ENCODE measurements at places on chromosomes 3 and 15. TPM values are rescaled to one million over a fixed set of nuclear protein-coding genes. Genes with fewer than 3 reads are reported as not detected.
A peak's percentile ranks its signal among the peaks of the same experiment; 100 is the strongest.

CHRM5 gene
- not detected for total RNA-seq

GCSAM gene
- total RNA-seq: 0.25 TPM

DNA sequence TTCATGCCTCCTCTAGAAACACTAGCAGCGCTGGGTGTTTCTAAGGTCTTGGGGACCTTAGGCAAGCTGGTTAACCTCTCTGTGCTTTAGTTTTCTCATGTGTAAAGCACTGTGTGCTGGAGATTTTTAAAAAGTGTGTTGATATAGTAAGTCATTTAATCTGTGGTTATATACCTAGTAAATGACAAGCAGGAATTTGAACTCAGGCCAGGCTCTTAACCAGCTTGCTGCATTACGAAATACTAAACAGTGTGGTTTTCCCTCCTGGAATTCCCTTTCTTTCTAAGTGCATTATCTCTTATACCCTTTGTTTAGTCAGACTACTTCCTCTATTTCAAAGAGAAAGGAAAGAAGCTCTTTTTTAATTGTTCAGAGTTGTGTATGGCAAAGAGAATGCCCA, 26.5 kb downstream of the NEO1 start:
- DNase-seq: no peak

GRCh38 chr3:164375538-164375937, 702.8 kb downstream of the SI start:
- no peak for DNase-seq

SPTBN5 gene
- 2.7 TPM for total RNA-seq

IL17RE gene
- total RNA-seq: 0.58 TPM

GOLGA6L1 gene
- not detected for total RNA-seq

GRCh38 chr3:33659856-33660434, 58.1 kb downstream of the CLASP2 start:
- DNase-seq: no peak

- no peak for DNase-seq
Measured at GRCh38 chr15:67822537-67823313, 2.6 kb upstream of the SKOR1 start.

CAMP gene
- total RNA-seq: not detected

- DNase-seq: no peak
Measured at GRCh38 chr3:143182866-143183664, 63.5 kb downstream of the CHST2 start.

DNA sequence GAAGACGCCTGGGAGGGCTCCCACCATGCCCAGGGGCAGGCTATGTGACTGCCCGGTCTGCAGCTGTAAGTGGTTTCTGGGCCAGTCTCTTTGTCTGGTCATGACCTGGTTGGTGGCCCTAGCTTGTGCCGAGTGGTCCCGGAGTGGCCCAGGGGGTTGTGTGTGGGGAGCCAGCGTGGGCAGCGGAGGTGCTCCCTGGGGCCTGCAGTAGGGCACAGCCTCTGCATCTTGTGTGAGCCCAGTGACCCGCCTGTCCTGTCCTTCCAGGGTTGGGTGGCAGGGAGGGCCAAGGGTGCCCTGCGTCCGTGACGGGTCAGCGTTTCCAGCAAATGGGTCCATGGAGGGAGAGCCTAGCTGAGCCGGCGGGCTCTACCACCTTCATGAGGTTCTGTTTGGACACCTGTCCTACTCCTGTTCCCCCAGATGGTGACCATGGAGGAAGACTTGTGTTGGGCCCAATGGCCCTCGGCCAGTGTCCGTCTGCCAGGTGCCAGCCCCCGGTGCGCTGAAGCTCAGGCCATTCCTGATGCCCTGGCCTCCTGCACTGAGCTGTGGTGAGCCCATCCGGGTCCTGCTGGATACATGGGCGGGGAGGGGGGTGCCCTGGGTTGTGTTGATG, 215.4 kb downstream of the SNRPN start:
- DNase-seq: peak; percentile 8

DNA sequence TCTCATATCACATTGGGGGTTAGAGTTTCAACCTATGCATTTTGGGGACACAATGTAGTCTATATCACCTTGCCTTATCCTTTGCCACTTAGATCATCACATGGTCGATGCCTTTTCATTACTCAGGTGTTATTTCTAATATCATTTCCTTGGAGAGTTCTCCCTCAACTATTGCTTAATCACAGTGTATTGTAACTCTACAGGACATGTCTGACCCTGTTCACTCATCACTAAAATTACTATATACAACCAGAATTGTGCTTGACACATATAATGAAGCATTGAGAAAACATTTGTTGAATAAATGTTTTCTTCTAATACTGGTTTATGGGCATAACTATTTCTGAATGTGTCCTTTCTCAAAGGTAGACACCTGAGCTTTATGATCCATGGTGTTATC, 207.4 kb downstream of the EPHA6 start:
- DNase-seq: no peak

- no peak for DNase-seq
Measured at GRCh38 chr3:187808527-187808895, 63.2 kb upstream of the BCL6 start.

GRCh38 chr3:4501437-4501836, 8.3 kb downstream of the ITPR1 start:
- DNase-seq: no peak

EFCAB12 gene
- not detected for total RNA-seq

DNA sequence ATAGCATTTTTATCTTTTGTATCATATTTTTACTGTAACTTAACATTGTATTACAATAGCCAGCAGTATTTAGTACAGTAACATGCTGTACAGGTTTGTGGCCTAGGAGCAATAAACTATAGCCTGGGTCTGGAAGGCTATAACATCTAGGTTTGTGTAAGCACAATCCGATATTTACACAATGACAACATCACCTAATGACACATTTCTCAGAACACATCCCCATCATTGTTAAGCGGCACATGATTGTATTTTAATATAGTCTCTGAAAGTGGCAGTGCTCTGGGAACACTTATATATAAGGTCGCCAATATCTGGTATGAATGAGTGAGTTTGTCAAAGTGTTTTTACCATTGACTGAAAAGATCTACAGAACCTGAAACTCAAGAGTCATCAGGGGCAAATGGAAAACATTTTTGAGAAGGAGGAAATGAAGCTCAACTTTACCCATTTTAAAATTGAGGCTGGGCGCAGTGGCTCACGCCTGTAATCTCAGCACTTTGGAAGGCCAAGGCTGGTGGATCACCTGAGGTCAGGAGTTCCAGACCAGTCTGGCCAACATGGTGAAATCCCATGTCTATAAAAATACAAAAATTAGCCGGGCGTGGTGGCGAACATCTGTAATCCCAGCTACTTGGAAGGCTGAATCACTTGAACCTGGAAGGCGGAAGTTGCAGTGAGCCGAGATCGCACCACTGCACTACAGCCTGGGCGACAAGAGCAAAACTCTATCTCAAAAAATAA, 38.8 kb upstream of the TNFSF10 start:
- DNase-seq: no peak

GRCh38 chr3:46825450-46825849, 37.8 kb downstream of the MYL3 start:
- no peak for DNase-seq

GRCh38 chr15:63453186-63453905, 51.0 kb upstream of the USP3 start:
- DNase-seq: no peak

DNA sequence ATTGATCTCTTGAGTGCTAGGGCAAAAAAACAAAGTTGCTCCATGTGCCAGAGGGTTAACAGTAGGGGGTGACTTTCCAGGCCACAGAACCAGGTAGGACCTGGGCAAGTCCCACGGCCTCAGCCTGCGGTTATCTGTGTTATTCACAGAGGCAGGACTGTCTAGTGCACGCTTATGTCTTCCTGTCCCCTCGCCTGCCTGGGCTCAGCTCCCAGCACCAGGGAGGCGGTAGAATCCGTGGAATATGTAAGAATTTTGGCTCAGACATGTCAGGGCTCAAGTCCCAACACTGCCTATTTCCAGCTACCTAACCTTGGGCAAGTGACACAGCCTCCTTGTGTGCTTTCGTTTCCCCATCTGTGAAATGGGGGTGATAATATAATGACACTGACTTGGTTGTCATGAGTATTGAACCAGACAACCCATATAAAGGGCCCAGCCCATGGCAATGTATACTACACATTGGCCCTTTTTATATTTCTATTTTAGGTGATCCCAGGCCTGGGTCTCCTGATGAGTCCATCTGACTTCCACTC, 44.3 kb upstream of the FLNB start:
- DNase-seq: no peak

DNA sequence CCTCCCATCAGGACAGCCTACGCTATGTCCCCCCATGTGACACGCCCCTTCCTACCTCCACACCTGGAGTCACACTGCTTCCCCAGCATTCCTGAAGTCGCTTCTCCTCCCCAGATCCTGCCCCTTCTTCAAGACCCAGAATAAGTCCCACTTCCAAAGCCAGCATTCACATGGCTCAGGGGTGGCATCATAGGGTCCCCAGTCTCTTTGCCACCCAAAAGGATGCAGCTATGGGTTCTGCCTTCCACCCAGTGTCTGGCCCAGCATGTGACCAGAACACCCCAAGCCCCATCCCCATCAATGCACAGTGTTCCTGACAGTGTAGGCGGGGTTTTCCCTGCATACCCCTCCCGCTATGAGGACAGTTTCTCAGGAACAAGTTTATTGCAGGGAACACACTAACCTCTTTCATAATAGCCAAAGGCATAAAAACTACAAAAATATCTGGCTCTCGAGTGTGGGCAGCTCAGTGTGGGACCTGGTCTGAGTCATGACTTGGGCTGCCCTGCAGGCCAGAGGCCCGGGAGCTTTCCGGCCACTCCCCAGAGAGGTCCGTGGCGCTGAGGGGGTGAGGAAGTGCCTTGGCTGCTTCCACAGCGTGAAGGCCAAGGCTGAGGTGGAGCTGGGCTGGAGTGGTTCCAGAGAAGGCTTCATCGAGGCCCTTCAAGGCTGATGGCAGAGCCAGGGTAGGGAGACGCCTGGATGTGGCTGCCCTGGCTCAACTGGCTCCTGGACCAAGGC, 5.8 kb downstream of the ISLR start:
- peak; percentile 78 for DNase-seq

DNA sequence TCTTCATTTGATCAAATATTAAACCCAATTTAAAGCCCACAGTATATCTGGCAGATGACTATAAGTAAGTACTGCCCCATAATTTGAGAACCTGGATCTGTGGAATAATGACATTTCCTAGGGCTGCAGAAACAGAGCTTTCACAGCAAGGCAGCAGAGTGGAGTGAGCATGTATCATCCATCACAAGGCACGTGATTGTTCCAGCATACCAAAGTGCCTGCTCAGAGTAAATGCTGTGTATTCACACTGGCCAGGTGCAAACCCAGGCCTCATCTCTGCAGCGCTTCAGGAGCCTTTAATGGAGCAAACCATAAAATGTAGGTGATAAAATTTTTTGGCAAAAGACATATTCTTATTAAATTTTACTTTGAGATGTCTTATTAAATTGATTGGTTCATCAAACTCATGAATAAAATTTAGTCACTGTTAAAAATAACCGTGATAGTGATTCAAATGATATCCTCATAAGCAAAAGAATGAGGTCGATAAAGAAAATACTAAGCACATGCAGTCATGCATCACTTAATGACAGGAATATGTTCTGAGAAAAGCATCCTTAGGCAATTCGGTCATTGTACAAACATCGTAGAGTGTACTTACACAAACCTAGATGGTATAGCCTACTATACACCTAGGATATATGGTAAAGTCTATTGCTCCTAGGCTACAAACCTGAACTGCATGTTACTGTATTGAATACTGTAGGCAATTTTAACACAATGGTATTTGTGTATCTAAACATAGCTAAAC, 99.3 kb upstream of the SLC24A5 start:
- DNase-seq: no peak

DNA sequence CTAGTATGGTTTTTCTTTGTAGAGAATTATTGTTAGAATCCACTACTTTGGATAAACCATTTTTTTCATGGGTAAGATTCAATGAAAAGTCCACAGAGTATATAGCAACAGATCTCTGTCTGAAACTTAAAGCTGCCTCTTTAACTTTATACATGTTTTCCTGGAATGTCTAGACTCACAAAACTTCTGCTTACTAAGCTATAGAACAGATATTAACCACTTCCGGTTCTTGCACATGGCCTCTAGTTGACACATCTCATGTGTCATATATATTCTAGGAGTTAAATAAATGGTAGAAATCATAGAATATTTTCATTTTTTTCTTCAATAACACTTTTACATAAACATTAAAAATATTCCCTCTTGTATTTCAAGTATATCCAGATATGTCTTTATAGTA, 1693.9 kb downstream of the SI start:
- DNase-seq: no peak

- DNase-seq: peak; percentile 69
Measured at GRCh38 chr3:122977746-122978466, 49.7 kb downstream of the SEMA5B start.

DNA sequence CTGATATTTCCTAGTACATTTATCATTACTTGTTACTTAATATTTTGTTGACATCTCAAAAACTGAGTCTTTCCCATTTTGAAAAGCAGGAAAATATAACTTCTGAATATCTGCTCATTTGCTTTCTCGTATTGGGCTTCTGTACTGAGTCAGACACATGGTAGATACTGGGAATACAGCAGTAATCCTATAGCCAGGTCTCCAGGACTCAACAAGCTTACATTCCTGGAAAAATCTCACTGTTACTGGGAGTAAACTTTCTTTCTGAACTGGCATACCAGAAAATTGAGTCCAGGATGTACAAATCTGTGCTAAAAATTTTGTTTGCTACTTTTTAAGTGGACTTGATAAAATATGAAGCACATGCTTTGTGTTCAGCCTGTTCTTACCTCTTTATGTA, 240.4 kb downstream of the RBMS3 start:
- no peak for DNase-seq

GRCh38 chr15:92005154-92005553, 151.6 kb downstream of the SLCO3A1 start:
- no peak for DNase-seq

DNA sequence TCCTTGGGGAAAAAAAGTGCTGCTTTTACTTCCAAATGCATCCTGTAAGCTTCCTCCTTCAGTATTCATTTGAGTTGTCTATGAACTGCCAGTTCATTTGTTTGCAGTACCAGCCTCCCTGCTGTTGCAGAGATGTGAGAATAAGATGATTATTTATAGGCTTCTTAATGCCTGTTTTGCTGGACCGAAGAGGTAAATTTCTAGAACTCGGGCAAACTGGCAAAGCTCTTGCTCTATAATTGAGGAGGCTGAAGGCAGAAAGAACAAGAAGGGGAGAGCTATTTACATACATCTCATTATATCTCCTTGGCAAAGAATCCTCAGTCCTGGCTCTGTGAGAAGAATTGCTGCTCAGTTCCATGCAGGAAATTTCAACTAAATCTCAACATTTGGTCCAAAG, 790.4 kb downstream of the GRM7 start:
- DNase-seq: no peak

- DNase-seq: no peak
Measured at GRCh38 chr3:37899101-37899707, 37.5 kb downstream of the CTDSPL start.

CPB1 gene
- not detected for total RNA-seq
